ENCODE measurements at places on chromosomes 2 and 18.

DNA sequence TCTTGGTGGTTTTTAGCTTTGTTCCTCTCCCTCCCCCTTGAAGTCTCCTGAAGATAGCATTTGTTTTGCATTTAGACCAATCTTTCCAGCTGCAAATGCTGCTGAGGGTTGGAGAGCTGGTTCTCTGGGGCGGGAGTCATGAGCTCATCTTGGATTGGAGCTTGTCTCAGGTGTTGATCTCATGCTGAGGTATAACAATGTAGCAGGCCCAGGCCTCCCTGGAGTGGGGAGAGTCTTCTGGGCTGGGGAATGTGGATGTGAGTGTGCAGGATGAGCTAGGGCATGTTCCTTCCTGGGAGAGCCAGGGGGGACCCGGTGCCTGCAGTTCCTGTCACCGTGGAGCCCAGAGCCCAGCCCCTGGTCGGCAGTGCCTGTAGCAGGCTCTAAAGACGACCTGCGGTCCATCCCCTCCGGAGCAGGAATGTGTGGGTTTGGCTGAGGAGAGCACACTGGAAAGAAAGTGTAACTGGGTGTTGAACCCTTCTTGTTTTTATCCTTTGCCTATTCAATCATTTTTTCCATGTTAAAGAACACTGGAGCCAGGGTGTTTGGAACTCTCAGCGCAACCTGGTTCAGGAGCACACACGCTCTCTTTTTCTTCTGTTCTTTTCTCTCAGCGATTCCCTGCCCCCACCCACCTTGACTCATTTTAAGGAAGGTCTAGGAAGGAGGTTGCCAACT lies 2.7 kb downstream of the ZNF532 start:
- DNase-seq: no peak

- no peak for DNase-seq
Measured at GRCh38 chr18:22168360-22168921, 948 bp upstream of the GATA6 start.

GRCh38 chr2:230984393-230985220 lies 11.3 kb upstream of the SPATA3 start:
- DNase-seq: no peak

DNA sequence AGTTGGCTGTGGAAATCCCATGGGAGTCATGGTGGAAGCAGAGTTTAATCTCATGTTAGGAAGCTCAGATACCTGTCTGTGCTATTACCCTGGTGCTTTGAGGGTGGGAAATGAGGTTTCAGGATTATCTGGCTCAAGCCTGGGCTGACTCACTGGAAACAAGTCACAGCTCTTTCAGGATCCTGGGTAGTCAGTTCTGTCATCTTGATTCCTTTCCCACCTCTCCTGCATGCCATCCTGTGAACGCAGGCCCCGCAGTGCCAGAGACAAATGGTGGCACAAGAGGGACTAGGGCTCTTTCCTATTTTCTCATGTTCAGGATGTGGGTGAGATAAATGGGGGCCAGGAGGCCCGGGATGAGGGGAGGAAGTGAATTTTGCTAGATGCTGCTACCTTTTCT lies 3.7 kb upstream of the FAM136A start:
- no peak for DNase-seq

GRCh38 chr2:178066890-178067669 lies 5.5 kb downstream of the PDE11A start:
- DNase-seq: no peak

- DNase-seq: no peak
Measured at GRCh38 chr2:204655101-204655500, 109.8 kb downstream of the PARD3B start.

- DNase-seq: no peak
Measured at GRCh38 chr2:96954011-96954846, 32.2 kb downstream of the FAM178B start.

GRCh38 chr2:207143215-207144172 lies 22.3 kb downstream of the KLF7 start:
- DNase-seq: peak; percentile 19

Measured in stimulated activated CD8-positive, alpha-beta memory T cell treated with anti-CD3 and anti-CD28 coated beads, Interleukin-12 subunit alpha, Interleukin-12 subunit beta, amount 100 ng/mL, for 1 hour (primary cell).